Stromal cell of bone marrow (primary cell): ENCODE measurements at places on chromosomes 1 and 21.

DNA sequence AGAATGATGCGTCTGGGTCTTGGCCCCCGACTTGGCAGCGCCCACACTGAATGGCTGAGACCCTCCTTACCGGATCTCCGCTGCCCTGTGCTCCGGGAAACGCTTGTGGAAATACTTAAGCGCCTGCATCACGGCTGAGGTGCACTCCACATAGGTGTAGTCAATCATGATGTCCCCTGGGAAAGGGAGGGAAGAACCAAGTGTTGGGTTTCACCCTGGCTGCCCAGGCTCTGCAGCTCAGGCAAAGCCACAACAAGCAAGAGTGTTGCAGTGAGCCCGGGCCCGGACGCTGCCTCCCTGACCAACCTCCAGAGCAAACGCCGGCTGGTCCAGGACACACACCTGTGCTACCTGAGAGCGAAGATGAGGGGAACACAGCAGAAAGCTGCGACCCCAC lies 21.5 kb upstream of the SPATC1L start:
- no peak for DNase-seq

GRCh38 chr1:205018381-205018780 lies 24.6 kb upstream of the CNTN2 start:
- no peak for DNase-seq

- DNase-seq, result no peak
These were observed 67.2 kb downstream of the ZBTB18 start for GRCh38 chr1:244118109-244118761.

DNA sequence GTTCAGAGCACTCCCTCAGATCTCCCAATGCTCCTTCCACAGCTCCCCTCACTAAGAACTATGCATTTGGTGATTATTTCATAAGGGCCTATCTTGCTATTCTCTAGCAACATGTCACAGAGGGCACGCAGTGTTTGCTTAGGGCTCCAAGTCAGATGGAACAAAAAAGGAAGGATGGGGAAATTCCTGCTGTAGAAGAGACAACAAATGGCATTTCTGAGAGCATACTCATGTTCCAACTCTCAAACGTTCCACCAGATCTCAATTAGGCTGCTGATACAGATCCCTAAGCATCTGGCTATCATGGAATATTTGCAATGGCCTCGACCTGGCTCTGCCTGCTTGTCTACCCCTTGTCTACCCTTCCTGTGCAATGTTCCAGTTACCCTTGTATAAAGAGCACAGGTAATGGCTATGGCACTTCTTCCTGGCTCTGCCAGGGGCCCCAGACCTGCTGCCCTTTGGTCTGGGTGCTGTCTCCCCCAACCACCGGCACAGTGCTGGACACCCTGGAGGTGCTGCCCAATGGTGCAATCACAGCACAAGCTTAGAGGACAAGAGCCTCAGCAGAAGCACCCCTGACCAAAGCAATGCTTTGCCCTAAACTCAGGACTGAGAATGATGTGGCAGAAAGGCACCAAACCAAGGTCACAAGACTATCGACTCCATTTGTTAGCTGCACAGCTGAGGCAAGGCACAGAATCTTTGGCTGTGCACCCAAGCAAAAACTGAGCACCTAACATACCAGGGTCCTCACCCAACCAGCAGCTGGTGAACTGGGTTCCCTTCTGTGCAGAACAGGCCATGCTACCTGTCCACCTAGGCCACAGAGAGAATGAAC lies 3.6 kb downstream of the PARP1 start:
- DNase-seq, result no peak

DNA sequence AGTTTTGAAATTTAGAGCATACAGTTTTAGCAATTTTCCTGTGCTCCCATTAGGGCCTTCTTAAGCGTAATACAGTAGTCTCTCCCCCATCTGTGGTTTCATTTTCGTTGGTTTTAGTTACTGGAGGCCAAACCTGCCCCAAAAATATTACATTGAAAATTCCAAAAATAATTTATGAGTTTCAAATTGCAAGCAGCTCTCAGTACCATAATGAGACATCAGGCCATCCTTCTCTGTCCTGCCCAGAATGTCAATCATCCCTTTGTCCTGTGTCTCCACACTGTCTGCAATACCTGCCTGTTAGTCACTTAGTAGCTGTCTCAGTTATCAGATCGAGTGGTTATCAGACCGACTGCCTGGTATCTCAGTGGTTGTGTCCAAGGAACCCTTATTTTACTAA lies 45.4 kb downstream of the ADSS2 start:
- DNase-seq, result no peak

DNA sequence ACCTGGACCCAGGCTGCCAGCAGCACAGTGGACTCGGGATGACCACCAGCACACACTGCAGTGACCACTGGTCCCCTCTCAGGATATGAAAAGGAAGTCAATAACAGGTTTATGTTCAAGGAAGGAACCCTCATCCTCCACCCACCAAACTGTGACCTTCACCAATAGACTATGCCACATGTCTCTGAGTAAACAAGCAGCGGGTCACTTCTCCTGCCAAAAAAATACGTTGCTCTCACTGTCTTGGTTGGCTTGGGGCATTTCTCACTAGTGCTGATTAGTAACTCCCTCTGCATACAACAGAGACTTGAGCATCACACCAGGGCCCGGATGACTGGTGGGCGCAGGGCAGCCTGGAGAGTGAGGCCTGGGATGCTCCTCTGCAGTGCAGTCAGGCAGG lies 25.9 kb downstream of the PARP1 start:
- DNase-seq, result no peak

DNA sequence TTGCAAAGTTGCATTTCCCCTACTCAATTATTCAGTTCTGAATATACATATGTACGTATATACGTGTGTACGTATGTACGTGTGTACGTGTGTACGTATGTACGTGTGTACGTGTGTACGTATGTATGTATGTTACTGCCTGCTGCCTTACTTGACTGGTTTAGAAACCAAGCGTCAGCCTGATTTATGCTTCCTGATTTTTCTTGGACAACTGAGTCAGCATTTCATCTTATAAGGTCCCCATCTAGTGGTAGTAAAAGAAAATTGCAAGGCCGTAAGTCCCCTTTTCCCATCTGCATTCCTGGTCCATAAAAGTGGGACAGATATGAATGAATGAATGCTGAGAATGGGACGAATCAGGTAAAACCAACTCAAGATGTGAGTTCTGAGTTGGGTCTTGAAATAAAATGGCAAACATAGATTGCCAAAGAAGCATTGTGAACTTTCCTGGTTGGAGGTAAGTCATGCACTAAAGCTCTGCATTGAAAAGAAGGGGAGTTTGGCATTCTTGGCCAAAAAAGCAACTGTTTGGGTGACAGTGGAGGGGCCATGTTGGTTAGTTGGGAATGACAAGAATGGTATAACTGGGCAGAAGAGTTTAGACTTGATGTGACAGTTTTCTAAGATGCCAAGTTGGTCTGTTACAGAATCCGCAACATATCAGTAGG lies 76.4 kb upstream of the DNAH14 start:
- DNase-seq, result peak; percentile 50

GRCh38 chr1:3077561-3077960 lies 8.6 kb downstream of the PRDM16 start:
- no peak for DNase-seq
